Activated CD8-positive, alpha-beta memory T cell treated with anti-CD3 and anti-CD28 coated beads, Interleukin-2, amount 50 U/mL, for 4 hours (primary cell): ENCODE measurements at places on chromosomes 1 and 21.

- no peak for DNase-seq
These were observed 132.4 kb downstream of the MAP3K21 start for GRCh38 chr1:233459968-233460367.

- DNase-seq, result no peak
These were observed 140.7 kb upstream of the PTBP2 start for GRCh38 chr1:96580920-96581319.

DNA sequence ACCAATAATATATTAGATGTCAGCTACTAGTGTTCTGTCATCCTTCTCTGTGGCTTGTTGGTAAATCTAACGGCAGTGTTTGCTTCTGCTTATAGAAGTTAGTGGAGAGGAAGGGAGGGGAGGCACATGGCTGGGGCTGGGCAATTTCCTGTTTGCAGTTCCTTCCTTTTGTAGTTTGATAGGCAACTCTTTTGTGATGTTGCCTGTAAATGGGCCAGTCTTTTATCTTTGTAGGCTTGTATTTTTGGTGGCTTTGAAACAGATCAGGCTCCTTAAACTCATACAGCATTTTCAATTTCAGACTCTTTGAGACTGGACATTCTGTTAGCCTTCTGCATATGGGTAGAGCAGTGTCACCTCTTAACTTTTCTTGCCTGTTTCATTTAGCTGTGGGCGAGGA is 48.1 kb downstream of the CDC14A start:
- DNase-seq, result peak; percentile 51

DNA sequence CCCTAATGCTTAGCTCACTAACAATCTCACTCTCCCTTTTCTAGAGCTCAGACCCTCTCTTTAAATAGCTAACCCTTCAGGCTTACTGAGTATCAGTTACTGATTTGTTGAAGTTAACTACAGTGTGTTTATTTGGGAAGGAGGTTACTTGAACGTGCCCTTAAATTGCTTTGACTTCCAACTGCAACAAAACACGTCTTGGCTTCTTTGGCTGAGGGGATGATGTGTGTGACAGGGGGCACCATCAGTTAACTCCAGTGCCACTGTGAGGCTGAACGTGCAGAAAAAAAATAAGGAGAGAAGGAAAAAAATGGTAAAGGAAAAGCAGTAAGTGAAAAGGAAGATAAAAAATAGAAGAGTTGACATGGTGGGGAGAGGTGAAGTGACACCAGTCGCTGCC is 75.1 kb upstream of the NRIP1 start:
- DNase-seq, result no peak

GRCh38 chr1:185648858-185649589 is 85.2 kb upstream of the HMCN1 start:
- DNase-seq, result no peak

DNA sequence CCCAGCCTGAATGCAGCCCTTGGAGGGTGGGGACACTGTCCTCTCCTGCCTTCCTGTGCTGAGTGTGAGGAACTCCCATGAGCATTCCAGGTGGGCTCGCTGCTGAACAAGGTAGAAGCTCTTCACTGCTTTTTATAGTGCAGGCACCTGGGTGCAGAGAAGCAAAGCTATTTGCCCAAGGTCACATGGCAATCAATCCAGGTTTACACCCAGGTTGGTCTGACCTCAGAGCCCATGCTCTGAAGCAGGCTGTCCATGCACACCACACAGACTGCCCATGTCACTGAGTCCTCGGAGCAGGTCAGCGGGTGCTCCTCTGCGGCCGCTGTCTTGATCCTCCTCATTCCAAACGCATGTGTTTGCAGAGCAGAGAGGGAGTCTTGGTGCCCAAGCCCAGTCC is 323.4 kb upstream of the VAMP3 start:
- no peak for DNase-seq

DNA sequence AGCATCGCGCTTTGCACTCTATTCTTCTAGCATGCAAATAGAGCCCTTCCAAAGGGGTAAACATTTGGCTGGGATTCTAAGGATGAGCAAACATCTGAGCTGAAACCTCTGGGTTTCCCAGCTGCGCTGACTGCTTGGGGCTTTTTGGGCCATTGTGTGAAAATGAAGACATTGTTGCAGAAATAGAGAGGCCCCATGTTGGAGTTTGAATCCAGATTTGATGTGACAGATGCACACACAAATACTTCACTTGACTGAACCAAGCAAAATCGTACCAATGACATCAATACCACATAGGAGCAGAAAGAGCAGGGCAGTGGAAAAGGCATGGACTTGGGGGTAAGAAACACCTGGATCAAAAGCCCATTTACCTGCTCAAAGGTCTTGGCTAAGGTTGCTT is 144.6 kb upstream of the HMGB4 start:
- DNase-seq, result no peak

DNA sequence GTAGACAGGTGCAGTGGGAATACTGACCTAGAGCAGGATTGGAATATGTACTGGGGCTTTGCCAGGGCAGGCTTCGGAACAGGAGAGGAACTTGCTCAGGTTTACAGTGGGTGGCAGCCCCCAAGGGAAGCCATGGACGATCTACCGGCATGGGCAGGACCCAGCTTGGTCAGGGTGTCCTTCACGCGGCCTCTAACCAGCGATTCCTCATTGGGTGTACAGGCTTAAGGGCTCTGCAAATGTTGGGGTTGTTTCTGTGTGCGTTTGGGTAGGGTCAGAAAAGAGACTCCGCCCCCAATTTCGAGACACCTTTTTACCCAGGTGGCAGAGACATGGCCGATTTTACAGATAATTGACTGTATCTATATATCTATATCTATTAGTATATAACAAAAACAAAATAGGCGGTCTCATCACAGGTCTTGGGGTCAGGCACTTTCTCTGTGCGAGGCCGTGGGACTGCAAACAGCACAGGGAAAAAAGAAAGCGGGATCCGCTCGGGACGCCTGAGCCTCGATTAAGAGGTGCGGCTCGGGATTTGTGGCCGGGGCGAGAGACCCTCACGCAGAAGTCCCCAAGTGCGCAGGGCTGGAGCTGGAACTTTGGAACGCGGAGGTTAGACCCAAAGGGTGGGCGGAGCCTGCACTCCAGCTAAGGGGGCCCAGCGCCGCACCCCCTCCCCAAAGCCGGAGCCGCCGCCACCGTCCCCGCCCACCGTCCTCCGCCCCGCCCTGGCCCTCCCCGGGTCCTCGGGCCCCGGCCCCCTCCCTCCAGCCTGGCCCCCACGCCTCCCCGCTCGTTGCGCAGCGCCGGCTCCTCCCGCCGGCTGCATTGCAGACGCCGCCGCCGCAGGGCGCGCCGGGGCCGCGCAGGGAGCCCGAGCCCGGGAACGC is 67.5 kb upstream of the VAMP3 start:
- peak; percentile 21 for DNase-seq

DNA sequence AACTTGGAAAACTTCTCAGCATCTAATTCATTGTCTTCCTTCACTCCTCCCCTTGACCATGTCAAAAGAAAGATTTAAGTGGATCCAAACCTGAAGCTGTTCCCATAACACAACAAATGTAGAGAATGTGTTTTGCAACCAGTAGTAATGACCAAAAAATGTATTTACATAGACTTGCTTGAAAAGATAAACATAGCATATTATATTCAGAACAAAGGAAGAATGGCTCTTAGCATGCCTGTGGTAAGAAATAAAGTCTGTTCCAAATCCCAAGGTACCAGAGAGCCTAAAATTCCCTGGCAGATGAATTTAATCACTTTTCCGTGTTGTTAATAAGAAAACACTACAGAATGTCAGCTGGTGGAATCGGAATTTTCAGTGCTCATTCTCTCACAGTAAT is 36.8 kb downstream of the FMO3 start:
- no peak for DNase-seq

DNA sequence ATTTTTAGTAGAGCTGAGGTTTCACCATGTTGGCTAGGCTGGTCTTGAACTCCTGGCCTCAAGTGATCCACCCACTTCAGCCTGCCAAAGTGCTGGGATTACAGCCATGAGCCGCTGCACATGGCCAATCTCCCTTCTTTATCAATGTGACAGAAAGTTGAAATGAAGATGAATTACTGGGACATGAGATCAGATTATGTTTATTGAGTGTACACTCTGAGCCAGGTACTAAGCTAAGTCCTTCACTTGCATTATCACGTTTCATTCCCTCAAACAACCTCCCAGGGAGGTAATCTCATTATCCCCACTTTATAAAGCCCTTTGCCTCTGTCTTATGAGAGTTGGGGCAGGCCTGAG is 6.3 kb upstream of the CHI3L2 start:
- DNase-seq, result no peak

GRCh38 chr1:103489935-103490334 is 35.6 kb upstream of the RNPC3 start:
- DNase-seq, result no peak

DNA sequence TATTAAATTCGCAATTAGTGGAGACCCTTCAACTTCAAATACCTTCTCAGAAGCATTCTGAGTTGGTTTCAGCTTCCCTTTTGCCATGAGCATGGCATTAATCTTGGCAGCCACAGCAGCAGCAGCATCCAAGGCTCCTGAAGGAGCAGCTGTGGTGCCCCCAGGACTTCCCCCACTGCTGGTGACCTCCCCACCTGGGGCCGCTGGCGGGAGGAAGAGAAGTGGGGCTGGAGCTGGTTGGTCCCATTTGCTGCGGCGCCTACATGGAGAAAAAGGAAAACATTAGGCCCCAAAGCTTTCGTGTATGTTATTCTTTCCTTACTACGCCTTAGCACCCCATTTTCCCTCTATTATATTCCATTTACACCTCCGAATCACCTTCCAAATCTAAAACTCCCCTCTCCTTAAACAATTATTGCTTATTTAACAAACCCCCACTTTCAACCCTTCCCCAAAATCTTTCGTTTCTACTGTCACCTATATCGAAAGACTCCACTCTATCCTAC is 569 bp downstream of the KHDC4 start:
- no peak for DNase-seq

- DNase-seq, result no peak
These were observed 12.8 kb upstream of the MPL start for GRCh38 chr1:43324810-43325209.

DNA sequence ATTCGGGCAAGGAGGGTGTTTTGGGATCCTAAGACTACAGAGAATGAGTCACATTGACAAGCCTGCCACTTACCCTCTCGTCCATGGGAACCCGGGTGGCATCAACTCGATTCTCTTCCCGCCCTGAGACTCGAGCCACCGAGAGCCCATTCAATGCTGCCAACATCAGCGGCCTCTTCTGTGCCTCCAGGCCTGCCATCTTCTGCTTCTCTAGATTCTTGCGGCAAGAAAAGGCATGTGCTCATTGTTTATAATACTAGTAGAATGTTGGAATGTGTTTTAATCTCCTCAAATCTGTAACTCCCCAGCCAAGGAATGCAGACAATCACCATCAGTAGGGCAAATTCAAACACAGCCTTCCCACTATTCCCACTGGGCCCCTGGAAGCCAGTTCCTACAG is 96.9 kb downstream of the SMYD2 start:
- no peak for DNase-seq

- DNase-seq, result no peak
These were observed 282.9 kb downstream of the PTPRU start for GRCh38 chr1:29519108-29519787.

GRCh38 chr1:63041660-63042059 is 257.7 kb downstream of the ATG4C start:
- DNase-seq, result no peak

DNA sequence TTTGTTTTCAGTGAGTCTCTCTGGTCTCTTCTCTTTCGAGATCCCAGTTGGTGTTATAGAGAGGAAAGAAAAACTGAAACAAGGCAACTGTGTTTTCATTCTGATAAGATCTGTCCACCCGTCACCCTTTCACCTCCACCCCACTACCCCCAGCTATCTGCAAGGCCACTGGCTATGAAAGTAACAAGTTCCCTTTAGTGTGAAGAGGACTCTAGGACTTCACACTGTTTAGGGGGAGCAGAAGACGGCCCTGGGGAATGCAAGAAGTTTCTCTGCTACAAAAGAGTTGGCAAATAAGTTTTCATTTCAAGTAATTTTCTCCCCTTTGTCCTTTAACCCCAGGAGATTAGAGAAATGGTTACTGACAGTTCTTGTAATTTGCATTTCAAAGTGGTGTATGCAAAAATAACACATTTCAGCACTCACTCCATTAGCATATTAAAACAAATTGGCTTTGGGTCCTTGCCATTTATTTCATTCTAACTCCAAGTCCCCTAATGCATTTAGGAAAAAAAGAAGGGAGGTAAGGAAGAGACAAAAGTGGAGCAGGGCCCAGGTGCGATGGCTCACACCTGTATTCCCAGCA is 79.6 kb upstream of the PPM1J start:
- DNase-seq, result no peak

GRCh38 chr21:36962098-36962780 is 4.2 kb downstream of the HLCS start:
- DNase-seq, result no peak

DNA sequence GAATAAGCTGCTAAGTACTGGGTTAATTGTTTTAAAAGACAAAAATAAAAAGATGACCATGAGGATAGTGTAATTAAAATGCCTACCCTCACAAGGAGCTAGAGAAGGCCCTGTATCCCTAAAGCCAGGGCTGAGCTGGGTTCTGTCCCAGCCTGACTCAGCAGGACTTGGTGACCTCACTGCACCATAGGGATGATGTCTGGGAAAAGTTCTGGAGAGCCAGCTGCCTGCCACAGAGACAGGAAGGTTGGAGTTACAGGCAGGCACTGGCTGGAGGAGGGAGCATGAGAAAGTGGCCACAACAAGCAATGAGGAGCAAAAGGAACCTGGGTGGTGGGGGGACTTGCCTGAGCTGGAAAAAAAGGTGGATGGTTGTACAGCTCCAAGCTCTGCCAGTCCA is 5.7 kb upstream of the TNR start:
- no peak for DNase-seq

- no peak for DNase-seq
These were observed 78.6 kb downstream of the MAN1C1 start for GRCh38 chr1:25695090-25695770.

- DNase-seq, result no peak
These were observed 63.7 kb downstream of the SYT14 start for GRCh38 chr1:210001751-210002150.

- no peak for DNase-seq
These were observed 65.9 kb downstream of the SLC37A1 start for GRCh38 chr21:42579456-42580075.

DNA sequence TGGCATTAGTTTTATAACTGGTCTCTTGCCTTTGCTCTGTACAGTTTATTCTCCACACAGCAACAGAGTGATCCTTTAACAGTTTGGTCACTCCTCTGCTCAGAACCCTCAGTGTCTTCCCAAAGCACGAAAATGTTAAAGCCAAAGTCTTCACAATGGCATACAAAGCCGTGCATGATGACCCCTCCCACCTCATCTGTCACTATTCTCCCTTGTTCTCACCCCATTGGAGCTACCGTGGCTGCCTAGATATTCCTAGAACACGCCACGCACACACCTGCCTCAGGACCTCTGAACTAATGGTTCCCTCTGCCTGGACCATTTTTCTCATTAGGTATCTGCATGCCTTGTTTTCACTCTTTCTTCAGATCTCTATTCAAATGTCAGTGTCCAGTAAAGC is 8.6 kb upstream of the SEMA4A start:
- no peak for DNase-seq

- DNase-seq, result no peak
These were observed 96.3 kb downstream of the PLPP3 start for GRCh38 chr1:56483104-56483503.

GRCh38 chr1:109501644-109502363 is 7.7 kb downstream of the AMIGO1 start:
- no peak for DNase-seq
